Endothelial cell (in vitro differentiated cells): ENCODE measurements at places on chromosomes 4 and X. TPM values are rescaled to one million over a fixed set of nuclear protein-coding genes. Genes with fewer than 3 reads are reported as not detected.

Gene ASMT
- 0.31 TPM for total RNA-seq

Gene RASGEF1B
- 10.7 TPM for total RNA-seq

Gene GPC4
- total RNA-seq, result 15.6 TPM

Gene SOX3
- 0.49 TPM for total RNA-seq

Gene UGT2B17
- not detected for total RNA-seq

Gene TMPRSS11D
- total RNA-seq, result not detected

Gene VSIG4
- not detected for total RNA-seq

Gene ARR3
- total RNA-seq, result not detected

Gene PPID
- total RNA-seq, result 14.7 TPM

Gene CD40LG
- not detected for total RNA-seq

Gene TREX2
- total RNA-seq, result 1.5 TPM

Gene SHROOM3
- total RNA-seq, result 7.9 TPM

Gene METTL14
- total RNA-seq, result 45.0 TPM

Gene GATB
- total RNA-seq, result 16.6 TPM

Gene LRRC66
- 1.3 TPM for total RNA-seq

Gene VCX3A
- not detected for total RNA-seq

Gene OPRPN
- total RNA-seq, result not detected

Gene PAGE4
- not detected for total RNA-seq

Gene NAT8L
- total RNA-seq, result 0.36 TPM

Gene SCML2
- 26.0 TPM for total RNA-seq

Gene ARHGAP24
- 5.0 TPM for total RNA-seq

Gene PLXNB3
- total RNA-seq, result 11.2 TPM

Gene FGF13
- 42.6 TPM for total RNA-seq

Gene RS1
- not detected for total RNA-seq

Gene AVPR2
- total RNA-seq, result 0.77 TPM

Gene BEX5
- total RNA-seq, result 45.4 TPM

Gene USP26
- total RNA-seq, result not detected

Gene ITGB1BP2
- total RNA-seq, result 2.8 TPM

Gene VCX
- total RNA-seq, result not detected

Gene ABCG2
- 37.0 TPM for total RNA-seq

Gene SOD3
- total RNA-seq, result 1.6 TPM

Gene PNCK
- 0.41 TPM for total RNA-seq

Gene RBM47
- total RNA-seq, result 4.6 TPM

Gene F8A3
- 0.31 TPM for total RNA-seq

Gene DMRTC1B
- total RNA-seq, result 1.3 TPM

Gene POU4F2
- 0.59 TPM for total RNA-seq

Gene SAGE1
- 0.15 TPM for total RNA-seq

Gene H2BW2
- not detected for total RNA-seq

Gene PDCL2
- not detected for total RNA-seq

Gene NSUN7
- total RNA-seq, result 8.5 TPM

Gene ATP2B3
- 0.10 TPM for total RNA-seq

Gene TMEM35A
- 2.6 TPM for total RNA-seq

Gene RAB9A
- 11.2 TPM for total RNA-seq

Gene SSX1
- total RNA-seq, result not detected

Gene ASB12
- 0.33 TPM for total RNA-seq

Gene MAGEE2
- total RNA-seq, result not detected

Gene CCSER1
- 3.0 TPM for total RNA-seq

Gene FDCSP
- total RNA-seq, result not detected

Gene DCK
- total RNA-seq, result 17.5 TPM

Gene PLA2G12A
- 31.1 TPM for total RNA-seq
